ENCODE measurements at places on chromosomes 2 and 18. TPM values are rescaled to one million over a fixed set of nuclear protein-coding genes. Genes with fewer than 3 reads are reported as not detected.

The C2orf66 gene
- 0.29 TPM for total RNA-seq

GRCh38 chr2:225573603-225574002 is 174.1 kb downstream of the NYAP2 start:
- H3K36me3 ChIP-seq: no peaks in the 10 kb centered on the region
- no peaks in the 10 kb centered on the region for H3K27me3 ChIP-seq
- H3K27ac ChIP-seq: no peak overlapping the region
- H3K4me1 ChIP-seq: peaks cover 5% of the 10 kb centered on the region
- no peak overlapping the region for H3K4me3 ChIP-seq

DNA sequence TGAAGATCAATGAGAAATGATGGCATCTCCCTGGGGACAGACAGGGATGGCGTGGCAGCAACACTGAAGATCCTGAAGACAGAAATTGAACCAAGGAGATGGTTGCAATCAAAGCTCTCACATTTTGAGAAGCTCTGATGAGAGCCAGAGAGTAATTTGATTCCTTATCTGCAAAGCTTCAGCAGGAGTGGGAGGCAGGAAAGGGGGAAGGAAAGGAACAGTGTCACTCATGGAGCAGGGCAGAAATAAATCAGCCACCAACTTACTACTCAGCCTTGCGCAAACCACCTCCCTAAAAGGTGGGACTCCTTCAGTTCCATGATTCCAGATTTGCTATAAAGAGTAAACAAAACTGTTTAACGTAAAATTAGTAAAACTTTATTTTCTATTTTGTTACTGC is 119.2 kb downstream of the CACNB4 start:
- H3K27ac ChIP-seq: no peak overlapping the region
- no peaks in the 10 kb centered on the region for H3K36me3 ChIP-seq
- no peak for DNase-seq

The STPG4 gene
- not detected for total RNA-seq

The SP140 gene
- 0.97 TPM for total RNA-seq

The HRH4 gene
- total RNA-seq: 0.24 TPM
